DMS153 (cell line): ENCODE measurements at places on chromosomes 16 and 17.

- DNase-seq = no peak
Observed at GRCh38 chr17:46770818-46771560, 47.5 kb downstream of the WNT3 start.

DNA sequence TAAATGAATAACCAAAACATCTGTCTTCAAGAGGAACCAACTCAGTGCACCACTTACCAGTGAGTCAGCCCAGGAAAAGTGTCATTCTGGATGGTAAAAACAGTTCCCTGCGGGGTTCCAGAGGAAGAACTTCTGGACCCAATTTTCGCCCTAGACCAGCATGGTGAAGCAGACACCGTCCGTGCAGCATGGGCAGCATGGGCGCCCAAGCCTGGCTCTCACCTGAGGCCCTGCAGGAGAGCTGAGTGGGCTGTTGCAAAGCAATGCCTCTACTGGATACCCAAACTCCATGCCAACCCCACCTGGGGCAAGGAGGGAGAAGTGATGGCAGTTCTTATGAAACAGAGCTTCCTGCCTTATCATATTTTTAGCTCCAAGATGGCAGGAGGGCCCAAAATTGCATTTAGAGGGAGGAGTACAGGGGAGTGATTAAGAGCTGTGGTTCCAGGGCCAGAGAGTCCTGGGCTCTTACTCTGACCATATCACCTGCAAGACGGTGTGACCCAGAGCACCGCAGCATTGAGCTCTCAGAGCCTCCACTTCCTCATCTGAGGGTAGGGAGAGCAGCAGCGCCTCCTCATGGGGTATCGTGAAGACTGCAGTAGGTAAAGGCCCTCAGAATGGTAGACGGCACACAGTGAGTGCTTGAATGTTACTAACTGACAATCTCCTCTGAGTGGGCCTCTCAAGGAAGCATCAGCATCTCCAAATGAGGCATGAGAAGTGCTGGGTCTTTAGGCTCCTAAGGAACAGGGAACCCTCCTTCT, 16.6 kb upstream of the INPP5K start:
- no peak for DNase-seq

- DNase-seq = no peak
Observed at GRCh38 chr16:87156195-87156594, 161.0 kb downstream of the C16orf95 start.

DNA sequence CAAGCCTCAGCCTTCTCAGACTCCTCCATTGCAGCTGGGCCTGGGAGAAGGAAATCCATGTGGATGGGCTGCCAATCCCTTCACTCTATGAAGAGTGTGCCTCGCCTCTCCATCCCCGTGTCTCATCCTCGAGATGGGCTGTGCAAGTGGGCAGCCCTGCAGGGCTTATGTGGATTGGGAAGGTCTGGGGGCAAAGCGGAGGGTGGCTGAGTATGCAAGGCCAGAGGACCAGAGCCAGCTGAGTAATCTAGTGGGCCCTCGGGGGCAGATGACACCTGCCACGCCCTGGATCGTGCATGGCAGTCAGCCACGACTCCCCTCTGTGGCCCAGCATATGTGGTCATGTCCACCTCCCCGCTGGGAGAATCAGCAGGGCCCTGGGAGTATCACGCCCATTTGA, 78.9 kb downstream of the IRX5 start:
- DNase-seq = no peak

DNA sequence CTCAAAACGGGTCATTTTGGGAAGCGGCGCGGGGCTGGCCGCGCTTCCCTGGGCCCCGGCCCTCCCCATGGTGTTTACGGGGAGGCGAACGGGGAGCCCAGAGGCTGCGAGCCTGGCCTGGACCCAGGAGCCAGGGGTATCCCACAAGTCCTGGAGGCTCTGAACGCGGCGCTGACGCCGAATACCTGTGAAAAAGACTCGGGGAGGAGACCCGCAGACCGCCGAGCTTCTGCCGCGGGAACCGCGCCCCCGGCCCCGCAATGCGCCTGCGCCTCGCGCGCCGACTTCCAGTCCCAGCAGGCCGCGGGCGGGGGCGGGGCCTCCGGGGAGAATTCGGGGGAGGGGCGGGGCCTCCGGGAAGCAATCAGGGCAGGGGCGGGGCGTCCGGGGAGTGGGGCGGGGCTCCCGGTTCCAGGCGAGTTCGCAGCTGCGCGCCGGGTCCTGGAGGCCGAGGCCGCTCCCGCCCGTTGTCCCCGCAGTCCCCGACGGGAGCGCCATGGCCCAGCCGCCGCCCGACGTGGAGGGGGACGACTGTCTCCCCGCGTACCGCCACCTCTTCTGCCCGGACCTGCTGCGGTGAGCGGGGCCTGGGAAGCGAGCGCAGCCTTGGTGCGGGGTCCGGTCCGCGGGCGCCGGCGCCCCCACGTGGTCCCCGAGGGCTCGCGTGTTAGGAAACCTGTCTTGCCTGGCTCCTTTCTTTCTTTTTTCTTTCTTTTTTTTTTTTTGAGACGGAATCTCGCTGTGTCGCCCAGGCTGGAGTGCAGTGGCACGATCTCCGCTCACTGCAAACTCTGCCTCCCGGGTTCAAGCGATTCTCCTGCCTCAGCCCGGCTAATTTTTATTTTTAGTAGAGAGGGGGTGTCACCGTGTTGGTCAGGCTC, at the start of gene DECR2:
Gene DECR2 (plus strand): TSS at position 418 of the 881 bp plus-strand sequence. CDS start 79 bp downstream, at position 497.
- peak; percentile 64 for DNase-seq

GRCh38 chr16:20385844-20386832, 18.4 kb downstream of the PDILT start:
- peak; percentile 3 for DNase-seq

DNA sequence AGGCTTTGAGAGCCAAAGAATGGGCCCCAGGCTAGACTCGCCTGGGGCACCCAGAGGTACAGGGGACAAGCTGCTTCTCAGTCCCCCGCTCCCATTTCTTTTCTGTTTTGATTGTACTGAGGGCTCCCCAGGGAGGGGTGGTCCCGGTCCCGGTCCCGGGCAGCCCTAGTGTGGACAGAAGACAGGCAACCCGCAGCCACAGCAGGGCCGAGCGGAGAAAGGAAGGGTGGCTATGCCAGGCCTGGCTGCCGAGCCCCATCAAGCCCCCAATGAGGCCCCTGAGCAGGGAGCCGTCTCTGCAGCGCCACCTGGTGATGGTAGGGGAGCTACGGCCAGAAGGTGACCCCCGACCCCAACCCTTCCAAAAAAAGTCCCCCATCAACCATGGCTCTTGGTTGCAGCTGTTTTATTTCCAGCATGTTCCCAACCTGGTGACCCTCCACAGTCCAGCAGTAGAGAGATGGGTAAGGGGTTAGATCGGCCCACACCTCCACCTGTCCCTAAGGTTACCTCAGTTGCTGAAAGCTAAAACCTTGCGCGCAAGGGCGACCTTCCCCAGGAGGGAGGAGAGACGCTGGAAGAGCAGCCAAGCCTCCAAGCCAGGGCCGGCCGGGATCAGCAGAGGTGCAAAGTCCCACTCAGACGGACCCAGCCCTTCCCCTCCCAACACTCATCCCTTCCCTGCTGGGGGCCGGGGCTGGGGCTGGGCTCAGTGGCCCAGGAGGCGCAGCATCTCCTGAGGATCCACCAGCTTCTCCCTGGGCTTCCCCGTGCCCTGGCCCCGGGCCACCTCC, 2.6 kb upstream of the GRIN2C start:
- DNase-seq = no peak
